ENCODE measurements at places on chromosomes 1 and 21. TPM values are rescaled to one million over a fixed set of nuclear protein-coding genes. Genes with fewer than 3 reads are reported as not detected.

RHBDL2 gene
- not detected for polyA plus RNA-seq

DIO1 gene
- not detected for polyA plus RNA-seq

RNF223 gene
- not detected for polyA plus RNA-seq

CLDN19 gene
- not detected for polyA plus RNA-seq

CD1D gene
- 11.6 TPM for polyA plus RNA-seq

SEMA6C gene
- not detected for polyA plus RNA-seq
